H54 (cell line): ENCODE measurements at places on chromosomes 2 and 18.

- DNase-seq, result no peak
Observed at GRCh38 chr2:39975476-39976020, 196.5 kb upstream of the THUMPD2 start.

GRCh38 chr2:99861376-99861760, 281.0 kb downstream of the AFF3 start:
- no peak for DNase-seq

- no peak for DNase-seq
Observed at GRCh38 chr18:35917043-35917442, 55.4 kb upstream of the RMP24 start.

GRCh38 chr2:158649846-158650245, 145.3 kb upstream of the DAPL1 start:
- no peak for DNase-seq

DNA sequence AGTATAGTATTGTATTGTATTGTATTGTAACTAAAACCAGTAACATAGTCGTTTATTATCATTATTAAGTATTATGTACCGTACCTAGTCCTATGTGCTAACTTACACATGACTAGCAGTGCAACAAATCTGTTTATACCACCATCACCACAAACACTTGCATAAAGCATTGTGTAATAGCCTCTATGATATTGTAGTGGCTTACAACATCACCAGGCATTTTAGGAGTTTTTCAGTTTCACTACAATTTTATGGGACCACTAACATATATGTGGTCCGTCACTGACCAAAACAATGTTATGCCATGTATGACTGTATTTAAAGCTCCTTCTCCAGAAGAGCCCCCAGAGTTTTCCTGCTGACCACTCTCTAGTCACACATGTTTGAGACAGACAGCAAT, 306.2 kb downstream of the SETBP1 start:
- no peak for DNase-seq

GRCh38 chr2:168375195-168375798, 80.8 kb upstream of the CERS6 start:
- DNase-seq, result no peak

DNA sequence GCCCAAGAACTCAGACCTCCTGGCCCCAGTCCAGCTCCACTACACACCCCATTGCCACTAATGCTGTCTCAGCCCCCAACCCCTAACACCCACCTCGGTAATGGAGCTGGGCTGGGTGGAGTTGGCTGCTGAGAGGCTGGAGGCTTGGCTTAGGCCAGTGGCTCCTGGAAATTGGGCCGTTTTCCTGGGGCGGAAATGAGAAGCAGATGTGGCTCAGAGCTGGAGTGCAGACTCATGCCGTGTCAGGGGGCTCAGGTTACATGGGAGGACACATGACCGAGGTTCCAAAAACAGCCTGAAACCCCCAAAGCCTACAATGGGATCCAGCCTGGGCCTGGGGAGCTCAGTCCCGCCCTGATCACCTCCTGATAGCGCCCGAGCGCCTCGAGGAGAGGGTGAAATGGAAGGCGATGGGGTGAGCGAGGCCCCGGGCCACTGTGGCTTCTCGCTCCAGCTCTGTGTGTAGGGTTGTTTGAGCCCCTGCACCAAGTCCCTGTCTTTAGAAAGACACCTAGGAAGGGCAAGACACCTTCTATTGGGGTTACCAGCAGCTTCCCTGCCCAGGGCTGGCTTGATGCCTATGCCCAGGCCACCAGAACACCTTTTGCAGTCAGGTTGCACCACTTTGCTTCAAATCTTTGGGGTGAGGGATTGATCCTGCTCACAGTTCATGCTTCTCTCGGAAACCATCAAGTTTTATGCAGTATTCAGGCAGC, 175.7 kb upstream of the HAAO start:
- DNase-seq, result no peak

DNA sequence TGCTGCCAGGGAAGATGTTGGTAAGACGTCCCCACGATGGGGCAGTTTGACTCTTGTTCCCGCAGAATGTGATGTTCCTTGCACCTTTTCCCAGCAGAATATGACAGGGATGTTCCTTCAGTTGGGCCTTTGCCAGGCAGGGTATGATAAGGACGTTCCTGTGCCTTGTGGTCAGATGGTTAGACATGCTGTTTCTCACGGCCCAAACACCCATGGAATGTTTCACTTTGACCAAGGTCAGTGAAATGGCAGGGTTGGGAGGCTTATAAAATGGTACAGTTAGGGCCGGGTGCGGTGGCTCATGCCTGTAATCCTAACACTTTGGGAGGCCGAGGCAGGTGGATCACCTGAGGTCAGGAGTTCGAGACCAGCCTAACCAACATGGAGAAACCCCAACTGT, 40.3 kb upstream of the YPEL5 start:
- peak; percentile 20 for DNase-seq

GRCh38 chr2:54767921-54768320, 44.5 kb downstream of the EML6 start:
- no peak for DNase-seq

- DNase-seq, result no peak
Observed at GRCh38 chr2:179403624-179404023, 139.0 kb upstream of the SESTD1 start.

DNA sequence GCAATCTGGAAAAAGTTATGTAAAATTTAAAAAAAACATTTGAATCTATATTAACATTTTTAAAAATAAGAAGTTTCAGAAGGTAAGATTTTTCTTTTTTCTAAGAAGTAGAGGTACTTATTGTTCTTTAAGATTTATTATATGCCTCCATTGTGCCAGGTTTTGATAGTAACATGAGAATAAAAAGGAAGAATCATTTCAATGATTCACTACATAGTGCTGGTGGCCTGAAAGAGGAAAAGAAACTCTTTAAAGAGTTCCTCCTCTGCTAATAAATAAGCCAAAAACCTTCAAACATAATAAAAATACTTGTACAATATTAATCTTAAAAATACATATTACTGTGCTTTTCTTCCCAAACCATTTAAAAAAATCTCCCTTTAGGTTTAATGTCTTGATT, 69.0 kb downstream of the ANKRD44 start:
- DNase-seq, result no peak
